ENCODE measurements at places on chromosomes 3 and 15.

DNA sequence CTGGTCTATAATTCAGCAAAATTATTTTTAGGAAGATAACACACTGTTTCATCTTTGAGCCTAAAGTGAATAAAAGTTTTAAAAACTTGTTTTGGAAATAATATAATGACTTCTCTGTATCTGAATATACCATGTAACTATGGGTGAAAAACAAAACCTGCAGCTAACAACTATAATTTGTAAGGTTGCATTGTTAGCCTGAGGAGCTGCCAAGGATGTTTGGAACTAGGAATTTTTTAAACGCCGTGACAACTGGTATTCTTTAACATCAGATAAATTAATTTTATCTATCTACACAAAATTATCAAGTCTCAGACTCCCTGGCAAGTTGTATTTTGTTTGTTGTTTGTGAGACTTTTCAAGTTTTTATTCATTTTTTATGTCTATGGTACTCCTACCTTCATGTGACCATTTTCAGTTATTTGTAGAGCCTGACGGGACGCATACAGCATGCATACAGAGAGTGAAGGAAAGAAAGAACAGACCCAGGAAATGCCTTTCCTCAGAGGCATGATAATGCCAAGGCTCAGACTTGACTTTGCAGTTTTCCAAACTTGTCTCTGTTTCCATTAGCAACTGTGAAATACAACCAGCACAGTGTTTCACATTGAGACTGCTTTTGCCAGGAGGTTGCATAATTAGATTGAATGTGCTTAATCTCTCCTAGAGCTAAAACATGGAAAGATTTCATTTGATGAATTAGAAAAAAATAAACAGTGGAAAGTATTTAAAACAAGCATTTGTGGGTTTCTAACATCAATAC lies 60.8 kb upstream of the ARHGEF26 start:
- DNase-seq = peak; percentile 34

GRCh38 chr3:30498587-30498967 lies 107.8 kb upstream of the TGFBR2 start:
- DNase-seq = no peak

DNA sequence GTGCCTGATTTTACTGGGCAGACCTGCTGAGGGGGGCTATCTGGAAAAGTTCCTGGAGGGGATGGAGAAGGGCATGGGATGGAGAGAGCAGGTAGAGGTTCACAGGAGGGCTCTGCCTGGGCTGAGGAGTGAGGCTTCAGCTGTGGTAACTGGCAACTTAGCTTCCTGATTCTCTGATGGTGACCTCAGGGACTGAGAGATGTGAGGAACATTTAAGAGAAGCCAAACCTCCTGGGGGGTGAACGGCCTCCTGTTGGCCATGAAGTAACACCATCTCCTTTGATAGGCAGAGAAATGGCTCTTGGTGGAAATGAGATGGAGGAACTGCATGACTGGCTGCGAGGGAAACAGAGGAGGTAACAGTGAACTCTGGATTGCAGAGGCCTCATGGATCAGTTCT lies 97.3 kb upstream of the ROPN1 start:
- DNase-seq = no peak

GRCh38 chr3:71955240-71956068 lies 170.5 kb upstream of the PROK2 start:
- DNase-seq = peak; percentile 87

- DNase-seq = no peak
Measured at GRCh38 chr3:178971614-178972013, 100.0 kb downstream of the ZMAT3 start.

GRCh38 chr3:25503898-25504301 lies 75.8 kb downstream of the RARB start:
- no peak for DNase-seq

DNA sequence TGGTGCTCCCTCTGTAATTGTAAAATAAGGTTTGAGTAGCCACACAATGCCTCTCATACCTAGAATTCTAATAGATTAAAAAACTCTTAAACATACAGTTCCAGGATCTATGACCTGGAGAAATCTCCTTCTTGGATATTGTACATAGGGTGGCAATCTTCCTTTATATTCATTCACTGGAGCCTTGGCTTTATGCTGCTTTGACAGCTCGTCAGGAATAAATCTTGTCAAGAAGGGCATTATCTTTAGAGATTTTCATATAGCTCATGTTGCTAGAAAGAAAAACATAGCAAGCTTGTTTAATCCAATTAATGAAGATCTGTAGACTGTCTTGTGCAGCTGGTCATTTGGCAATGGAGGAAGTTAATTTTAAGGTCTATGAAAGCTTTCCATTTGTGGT lies 131.1 kb downstream of the PYDC2 start:
- no peak for DNase-seq

GRCh38 chr15:29516929-29517328 lies 247.3 kb upstream of the NSMCE3 start:
- no peak for DNase-seq

- no peak for DNase-seq
Measured at GRCh38 chr3:108595321-108595720, 5.8 kb downstream of the DZIP3 start.

DNA sequence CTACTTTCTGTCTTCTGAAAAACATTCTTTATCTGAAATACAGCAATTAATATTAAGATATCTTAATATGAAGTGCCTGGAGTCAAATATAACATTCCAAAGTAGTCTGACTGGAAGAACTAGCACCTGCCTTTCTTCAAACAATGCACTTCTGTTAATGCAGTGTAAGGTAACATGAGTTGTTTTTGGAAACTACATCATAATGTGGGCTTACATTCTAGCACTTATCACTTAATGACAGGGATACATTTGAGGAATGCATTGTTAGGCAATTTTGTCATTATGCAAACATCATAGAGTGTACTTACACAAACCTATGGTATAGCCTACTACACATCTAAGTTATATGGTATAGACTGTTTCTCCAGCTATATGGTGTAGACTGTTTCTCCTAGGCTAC lies 49.2 kb downstream of the SLC15A2 start:
- DNase-seq = no peak

DNA sequence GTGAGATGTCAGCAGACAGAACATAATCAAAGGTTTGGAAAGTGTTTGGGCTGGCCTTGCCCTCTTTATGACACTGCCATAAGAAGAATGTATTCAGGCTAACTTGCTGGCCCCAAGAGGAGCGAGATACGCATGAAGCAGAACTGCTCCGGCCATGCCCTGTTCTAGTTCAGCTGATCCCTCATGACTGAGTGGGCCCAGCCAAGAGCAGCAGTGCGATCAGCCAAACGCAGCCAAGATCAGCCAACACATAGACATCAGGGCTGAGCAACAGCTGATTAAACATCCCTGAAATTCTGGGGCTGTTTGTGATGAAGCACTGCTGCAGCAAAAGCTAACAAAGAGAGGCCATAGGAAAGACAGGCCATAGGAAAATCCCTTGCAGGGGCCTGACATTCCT lies 24.1 kb downstream of the POMGNT2 start:
- no peak for DNase-seq

DNA sequence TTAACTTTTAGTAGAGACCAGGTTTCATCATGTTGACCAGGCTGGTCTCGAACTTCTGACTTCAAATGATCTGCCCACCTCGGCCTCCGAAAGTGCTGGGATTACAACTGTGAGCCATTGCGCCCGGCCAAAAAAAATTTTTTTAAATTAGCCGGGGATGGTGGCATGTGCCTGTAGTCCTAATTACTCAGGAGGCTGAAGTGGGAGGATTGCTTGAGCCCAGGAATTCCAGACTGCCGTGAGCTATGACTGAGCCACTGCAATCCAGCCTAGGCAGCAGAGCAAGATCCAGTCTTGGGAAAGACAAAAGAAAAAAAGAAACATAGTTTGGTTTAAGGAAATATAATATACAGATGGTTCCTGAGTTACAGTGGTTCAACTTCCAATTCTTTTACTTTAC lies 44.9 kb upstream of the EIF3J start:
- DNase-seq = no peak

DNA sequence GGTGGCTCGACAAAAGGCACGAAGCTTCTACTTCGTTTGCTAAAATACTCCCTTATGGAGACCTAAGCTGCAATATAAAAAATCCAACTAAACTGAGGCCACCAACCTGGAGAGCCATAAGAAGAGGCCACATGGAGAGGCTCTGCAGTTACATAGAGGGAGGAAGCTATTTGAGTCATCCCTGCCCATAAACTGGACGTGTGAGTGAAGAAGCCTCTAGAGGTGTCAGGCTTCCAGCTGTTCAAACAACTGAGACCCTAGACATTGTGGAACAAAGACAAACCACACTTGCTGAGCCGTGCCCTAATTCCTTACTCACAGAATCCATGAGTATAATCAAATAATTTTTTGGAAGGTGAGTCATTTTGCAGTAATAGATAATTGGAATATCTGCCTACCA lies 50.2 kb upstream of the GMNC start:
- DNase-seq = no peak

- peak; percentile 12 for DNase-seq
Measured at GRCh38 chr15:56146756-56147155, 96.9 kb downstream of the RFX7 start.

- no peak for DNase-seq
Measured at GRCh38 chr15:50735156-50735555, 30.4 kb downstream of the SPPL2A start.

GRCh38 chr15:55589287-55589686 lies 1.1 kb upstream of the PYGO1 start:
- DNase-seq = no peak

DNA sequence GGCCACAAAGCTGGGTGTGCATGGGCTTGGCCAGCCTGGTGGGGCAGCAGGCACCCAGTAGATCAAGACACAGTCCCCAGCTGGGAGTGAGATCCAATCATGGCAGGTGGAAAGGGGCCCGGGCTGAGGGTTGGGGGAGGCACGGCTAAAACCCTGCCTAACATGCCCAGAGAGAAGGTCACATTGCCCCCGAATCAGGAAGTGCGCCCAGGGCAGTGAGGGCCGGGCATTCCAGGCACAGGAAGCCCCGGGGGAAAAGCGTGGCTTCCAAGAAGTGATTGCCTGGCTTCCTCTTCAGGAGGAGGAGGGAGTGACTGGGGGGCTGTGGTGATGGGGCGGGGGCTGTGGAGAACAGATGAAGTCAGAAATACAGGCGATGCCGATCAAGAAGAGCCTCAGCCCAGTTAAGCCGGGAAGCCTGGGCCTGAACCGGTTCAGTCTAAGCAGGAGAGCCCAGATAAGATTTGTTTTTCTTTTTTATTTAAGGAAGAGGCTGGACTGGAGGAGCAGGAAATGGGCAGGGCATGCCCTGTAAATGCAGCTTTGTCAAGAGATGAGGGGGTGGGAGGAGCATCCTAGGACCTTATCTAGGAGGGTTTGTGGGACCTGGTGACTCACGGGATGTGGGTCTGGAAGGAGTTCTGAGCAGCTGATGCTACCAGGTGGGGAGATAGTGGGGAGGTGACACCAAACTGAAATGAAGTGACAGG lies 83.9 kb downstream of the CHSY1 start:
- DNase-seq = peak; percentile 58

DNA sequence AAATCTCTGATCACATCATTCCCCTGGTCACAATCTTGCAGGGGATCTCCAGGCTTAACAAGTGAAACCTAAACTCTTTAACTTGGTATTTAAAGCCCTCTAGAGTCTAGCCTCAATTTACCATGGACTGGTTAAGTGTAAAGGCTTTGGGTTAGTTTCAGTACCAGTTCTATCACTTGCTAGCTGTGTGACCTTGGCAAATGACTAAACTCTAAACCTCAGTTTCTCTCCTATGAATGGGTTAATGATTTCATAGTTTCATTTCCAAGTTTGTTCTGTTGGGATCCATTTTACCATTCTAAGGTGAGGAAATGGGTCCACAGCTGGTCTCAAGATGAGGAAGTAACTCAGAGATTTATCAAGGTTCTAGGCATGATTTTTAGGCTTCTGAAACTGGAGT lies 38.8 kb upstream of the TIMP4 start:
- DNase-seq = no peak

- no peak for DNase-seq
Measured at GRCh38 chr15:27573805-27574485, 525.2 kb downstream of the OCA2 start.
